ENCODE measurements at places on chromosomes 16 and 17.

DNA sequence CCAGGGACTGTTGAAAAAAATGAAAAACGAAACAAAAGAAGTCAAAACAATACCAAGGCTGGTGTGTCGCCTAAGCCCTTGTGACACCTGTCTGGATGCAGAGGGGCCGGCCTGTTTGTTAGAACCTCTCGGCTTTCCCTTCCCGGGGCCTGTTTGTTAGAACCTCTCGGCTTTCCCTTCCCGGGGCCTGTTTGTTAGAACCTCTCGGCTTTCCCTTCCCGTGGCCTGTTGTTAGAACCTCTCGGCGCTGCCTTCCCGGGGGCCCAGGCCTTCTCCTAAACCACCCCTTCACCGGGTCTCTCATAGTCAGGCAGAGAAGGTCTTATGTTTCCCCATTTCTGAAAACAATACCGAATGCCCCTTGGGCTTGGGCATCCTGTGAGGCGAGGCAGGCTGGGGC lies 180.0 kb downstream of the BANP start:
- no peak for DNase-seq

DNA sequence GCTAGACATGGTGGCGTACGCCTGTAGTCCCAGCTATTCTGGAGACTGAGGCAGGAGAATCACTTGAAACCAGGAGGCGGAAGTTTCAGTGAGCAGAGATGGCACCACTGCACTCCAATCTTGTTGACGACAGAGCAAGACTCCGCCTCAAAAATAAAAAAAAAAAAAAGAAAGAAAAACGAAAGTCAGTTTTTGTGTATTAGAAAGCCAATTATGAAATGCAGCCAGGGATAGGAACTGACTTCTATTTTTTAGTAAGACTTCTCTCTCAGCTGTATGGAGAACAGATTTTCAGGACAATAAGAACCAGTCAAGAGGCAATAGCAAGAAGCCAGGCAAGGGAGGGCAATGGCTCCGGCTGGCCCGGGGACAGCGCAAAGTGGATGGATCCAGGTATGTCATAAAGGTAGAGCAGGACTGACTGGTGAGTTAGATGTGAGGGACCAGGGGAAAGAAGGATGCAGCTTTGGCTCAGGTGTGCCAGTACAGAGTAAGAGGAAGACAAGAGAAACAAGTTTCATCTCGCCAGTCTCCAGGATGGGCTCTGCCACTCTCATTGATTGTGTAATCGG lies 12.5 kb upstream of the CCL1 start:
- DNase-seq: no peak

DNA sequence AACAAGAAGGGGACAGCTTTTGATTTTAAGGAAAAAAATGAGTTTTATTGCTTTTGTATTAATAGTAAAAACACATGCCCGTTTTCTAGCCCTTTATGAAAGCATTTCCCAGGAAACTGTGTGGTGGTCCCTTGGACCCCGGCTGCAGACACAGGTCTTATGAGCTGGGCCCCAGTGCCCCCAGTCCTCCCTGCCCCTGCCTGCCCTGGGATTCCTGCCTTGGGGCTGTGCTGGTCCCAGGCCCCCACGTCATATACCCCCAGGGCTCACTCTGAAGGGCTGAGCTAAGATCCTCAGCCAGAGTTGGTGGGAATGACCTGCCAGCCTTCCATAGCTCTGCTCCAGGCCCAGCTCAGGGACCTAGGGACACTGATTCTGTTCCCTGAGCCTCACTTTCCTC lies 30.8 kb downstream of the GINS2 start:
- no peak for DNase-seq

GRCh38 chr17:47803201-47803600 lies 18.4 kb downstream of the OSBPL7 start:
- DNase-seq: no peak

DNA sequence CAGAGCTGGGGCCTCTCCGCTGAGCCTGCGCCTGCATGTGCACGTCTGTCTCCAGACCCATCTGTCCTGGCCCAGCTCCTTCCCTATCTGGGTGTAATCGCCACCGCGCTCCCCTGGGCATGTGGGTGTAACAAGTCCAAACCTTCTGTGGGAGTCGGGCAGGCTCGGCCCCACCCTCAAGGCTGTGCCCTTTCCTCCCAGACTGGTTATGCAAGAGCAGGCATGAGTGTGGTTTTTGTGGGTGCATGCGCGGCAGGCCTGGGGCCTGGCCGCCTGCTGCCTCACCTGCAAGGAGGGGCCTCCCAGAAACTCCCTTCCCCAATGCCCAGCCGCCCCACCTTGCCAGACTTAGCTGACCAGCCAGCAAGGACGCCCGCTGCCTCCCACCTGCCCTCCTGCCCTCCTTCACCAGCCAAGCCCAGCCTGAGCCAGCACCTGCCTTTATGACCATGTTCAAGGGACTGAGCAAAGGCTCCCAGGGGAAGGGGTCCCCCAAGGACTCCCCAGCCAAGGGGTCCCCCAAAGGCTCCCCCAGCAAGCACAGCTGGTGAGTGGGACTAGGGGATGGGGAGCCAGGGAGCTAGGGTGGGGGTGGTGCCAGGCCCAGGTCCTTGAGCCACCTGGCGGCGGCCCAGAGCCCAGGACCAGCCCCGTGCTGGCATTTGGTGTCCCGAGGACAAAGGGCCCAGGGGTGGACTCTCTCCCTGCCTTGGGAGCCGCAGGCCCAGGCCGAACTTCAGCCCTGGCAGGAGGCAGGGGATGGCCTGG lies at the start of gene EVPLL:
EVPLL (plus strand) TSS at position 342 of the 768 bp plus-strand sequence. CDS start 3,160 bp downstream, outside the sequence.
- peak; percentile 45 for DNase-seq

GRCh38 chr16:49556606-49557446 lies 183.2 kb downstream of the C16orf78 start:
- no peak for DNase-seq

DNA sequence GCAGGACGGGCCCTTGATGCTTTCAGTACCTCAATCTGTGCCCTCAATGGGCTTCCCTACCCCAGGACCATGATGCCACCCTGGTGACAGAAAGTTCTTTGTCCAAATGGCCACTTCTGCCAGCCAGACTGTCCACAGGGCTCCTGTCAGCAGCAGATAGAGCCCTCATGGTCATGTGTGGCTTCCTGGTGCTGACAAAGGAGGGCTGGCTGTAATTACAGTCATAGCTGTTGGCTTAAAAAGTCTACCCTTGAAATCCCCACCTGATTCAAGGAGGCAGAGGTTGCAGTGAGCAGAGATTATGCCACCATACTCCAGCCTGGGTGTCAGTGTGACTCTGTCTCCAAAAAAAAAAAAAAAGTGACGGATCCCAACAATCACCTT lies 3.3 kb downstream of the TRPV2 start:
- no peak for DNase-seq

Data from mucosa of gallbladder (tissue), 1 donor.